ENCODE measurements at places on chromosomes 4 and X.
A peak's percentile ranks its signal among the peaks of the same experiment; 100 is the strongest.

DNA sequence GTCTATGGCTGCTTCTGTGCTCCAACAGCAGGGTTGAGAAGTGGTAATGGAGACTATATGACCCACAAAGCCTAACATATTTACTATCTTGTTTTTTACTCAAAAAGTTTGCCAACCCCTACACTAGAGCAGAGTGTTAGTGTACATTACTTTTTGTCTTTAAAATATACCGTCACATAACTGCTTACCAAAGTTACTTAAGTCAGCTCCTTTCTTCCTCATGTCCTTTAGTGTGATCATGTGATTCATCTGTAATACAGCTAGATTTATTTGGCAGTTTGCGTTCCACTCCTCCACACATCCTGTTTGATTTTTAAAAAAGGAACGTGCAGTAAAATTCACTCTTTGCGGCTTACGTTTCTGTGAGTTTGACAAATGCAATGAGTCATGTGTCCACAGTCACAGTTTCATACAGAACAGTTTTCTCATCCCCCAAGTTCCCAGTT, 162.4 kb upstream of the GPRIN3 start:
- DNase-seq = peak; percentile 62

GRCh38 chrX:150085881-150086280, 147.6 kb upstream of the EOLA2 start:
- DNase-seq = no peak

GRCh38 chr4:4758681-4759080, 100.8 kb upstream of the MSX1 start:
- DNase-seq = no peak

DNA sequence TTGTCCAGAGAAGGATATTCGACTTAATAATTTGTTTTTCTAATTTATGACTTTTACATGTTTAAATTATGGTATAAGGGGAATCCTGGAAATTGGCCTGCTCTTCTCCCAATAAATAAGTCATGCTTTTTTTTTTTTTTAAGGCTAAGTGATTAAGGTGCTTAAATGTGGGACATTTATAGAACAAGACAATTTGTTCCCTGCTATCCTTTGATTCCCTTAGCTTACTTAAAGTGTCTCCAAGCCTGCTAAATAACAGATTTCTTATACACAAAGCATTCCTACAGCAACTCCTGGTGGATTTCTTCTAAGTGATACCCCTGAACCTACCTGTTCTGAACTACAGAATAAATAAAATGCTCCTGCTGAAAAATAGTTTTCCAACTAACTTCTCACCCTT, 233.0 kb upstream of the UGT8 start:
- DNase-seq = no peak

- DNase-seq = no peak
Observed at GRCh38 chrX:133249266-133250058, 31.3 kb upstream of the TFDP3 start.

DNA sequence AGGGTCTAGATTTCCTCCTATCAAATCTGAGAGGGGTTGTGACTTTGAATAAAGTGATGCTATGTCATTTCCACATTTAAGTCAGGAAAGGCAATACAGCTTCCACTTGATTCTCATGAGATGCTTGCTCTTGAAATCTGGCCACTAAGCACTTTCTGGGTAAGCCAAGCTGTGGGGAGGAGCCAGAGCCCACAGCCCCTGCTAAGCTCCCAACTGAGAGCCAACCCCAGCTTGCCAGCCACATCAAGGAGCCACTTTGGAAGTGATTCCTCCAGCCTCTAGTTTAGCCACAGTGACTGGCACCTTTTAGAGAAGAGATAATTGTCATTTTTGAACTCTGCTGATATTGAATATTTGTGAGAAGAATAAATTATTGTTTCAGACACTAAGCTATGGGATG, 1441.5 kb upstream of the IGFBP7 start:
- DNase-seq = no peak

DNA sequence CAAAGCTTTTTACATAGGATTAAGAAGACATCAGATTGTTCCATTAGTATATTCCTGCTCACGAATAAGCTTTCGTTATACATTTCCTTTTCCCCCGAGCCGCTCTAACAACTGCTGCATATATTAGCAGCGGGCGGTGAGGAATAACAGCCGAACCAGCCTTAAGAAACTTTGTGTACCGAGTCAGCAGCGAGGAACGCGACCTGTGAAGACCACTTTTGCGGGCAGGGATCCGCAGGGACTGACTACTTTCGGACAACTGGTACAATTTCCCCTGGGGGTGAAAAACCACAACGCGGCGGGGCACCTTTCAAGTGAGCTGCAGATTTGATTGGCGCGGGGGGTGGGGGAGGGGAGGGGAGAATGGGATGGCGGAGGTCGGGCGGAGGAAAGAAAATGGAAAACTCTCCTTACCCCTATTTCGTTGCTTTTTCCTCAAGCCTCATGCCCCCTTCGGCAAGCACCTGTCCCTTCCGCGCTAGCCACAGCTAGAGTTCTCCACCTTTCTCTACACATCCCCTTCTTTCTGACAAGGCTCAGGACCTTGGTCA, 5.9 kb upstream of the PITX2 start:
- DNase-seq = no peak

DNA sequence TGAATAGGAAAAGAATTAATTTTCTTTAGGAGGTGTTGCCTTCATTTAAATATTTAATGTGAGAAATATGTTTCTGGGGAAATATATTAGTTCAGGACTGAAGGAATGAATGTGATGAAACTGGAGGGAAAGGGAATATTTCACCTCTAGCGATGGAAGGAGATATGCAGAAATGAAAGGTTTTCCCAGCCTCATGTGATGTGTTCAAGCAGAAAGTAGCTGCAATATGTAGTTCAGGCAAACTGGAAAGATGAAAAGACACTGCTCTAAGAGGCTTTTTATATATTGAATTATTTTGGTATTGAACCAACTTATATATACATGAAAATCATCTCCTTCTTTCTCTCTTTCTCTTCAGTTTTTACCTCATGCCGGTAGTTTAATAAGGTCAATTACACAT, 3.4 kb downstream of the GRID2 start:
- no peak for DNase-seq

GRCh38 chrX:6446582-6446981, 88.3 kb downstream of the VCX3A start:
- no peak for DNase-seq

DNA sequence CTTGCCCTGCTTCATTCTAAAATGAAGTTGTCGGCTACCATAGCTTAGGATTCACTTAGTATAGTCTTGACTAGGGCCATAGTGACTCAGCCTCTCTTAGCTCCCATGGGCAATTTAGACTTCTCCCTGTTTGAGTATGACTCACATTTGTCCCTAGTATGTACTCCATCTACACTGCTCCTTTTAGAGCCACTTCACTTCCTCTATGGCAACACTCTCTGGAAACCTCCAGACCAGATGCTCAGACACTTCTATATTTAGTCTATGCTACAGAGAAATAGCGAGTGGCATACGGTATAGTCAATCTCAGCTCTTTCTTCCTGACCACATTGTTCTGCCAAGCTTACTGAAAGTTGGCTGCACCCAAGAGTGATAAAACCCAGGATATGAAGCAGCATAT, 11.2 kb downstream of the MEPE start:
- no peak for DNase-seq

- DNase-seq = peak; percentile 59
Observed at GRCh38 chr4:127782275-127783025, at the start of gene HSPA4L. Gene HSPA4L (plus strand): TSS chr4:127782322. CDS start chr4:127782551, 229 bp downstream.

- DNase-seq = no peak
Observed at GRCh38 chrX:123206176-123206575, 22.1 kb downstream of the GRIA3 start.

DNA sequence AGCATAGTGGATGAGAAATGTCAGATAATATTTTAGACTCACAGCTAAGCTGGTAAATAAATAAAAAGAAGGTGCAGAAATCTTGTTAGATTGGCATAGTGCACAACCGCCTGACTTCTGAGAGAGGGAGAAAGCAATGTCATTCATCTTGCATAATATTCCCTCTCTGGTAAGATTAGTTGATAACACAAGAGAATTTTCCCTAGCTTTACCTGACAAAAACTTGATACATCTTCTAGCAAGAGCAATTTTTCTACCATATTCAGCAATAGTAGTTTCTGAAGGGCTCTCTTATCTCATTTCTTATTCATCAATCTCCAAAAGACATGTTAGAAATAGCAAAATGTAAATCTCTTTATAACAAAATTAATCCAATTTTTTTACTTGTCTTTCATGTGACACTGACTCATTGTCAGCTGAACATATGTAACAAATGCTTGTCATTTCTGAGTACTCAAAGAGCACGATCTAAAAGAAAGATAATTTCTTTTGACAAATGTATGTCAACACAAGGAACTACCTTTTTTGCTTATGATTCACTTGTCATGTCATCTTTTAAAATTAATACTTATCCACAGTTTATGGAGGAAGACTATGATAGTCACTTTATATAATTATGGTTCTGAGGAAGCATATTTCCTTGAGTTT, 240.0 kb downstream of the ARAP2 start:
- no peak for DNase-seq

- no peak for DNase-seq
Observed at GRCh38 chr4:180727478-180727877, 1515.7 kb upstream of the TENM3 start.

- DNase-seq = no peak
Observed at GRCh38 chr4:9704551-9705332, 76.7 kb upstream of the DRD5 start.

GRCh38 chrX:15680401-15680800, 15.8 kb upstream of the CLTRN start:
- DNase-seq = no peak

- DNase-seq = no peak
Observed at GRCh38 chr4:66489783-66490452, 819.6 kb upstream of the EPHA5 start.

DNA sequence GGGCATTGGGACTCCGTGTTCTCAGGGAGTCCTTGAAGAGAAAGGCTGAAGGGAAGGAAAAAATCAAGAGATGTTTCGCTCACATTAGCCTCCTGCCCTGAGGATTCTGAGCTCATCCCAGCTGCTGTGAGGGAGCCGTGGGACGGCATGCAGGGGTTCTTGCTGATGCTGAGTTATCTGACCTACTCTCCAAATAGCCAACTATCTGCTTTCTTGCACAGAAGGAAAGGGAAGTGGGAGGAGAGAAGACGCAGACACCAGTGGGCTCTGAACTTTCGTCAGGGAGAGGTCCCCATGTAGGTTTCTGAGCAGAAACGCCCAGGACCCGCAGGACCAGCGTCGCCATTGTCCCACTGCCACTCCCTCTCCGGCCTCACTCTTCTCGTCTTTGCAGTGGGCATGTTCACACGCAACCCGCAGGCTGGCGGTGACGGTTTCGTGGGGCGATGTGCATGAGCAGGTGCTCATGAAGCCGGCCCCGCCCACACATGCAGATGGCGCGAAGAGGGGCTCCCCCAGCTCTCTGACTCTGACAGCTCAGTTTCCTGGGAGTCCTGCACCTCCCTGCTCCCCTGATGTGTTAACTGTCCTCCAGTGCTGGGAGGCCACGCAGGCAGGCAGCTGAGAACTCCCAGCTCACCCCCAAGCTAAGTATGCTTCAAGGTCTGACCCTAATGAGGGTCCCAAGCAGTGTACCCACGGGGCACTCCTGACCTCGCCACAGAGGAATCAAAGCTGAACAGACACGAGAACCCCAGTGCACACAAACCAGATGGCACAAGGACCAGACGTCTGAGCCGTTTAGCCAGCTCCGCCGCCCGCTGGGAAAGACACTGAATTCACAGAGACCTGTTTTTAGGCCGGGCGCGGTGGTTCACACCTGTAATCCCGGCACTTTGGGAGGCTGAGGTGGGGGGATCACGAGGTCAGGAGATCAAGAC, 13.6 kb upstream of the ABLIM2 start:
- DNase-seq = no peak

- DNase-seq = no peak
Observed at GRCh38 chr4:182556580-182556979, 313.4 kb downstream of the TENM3 start.

DNA sequence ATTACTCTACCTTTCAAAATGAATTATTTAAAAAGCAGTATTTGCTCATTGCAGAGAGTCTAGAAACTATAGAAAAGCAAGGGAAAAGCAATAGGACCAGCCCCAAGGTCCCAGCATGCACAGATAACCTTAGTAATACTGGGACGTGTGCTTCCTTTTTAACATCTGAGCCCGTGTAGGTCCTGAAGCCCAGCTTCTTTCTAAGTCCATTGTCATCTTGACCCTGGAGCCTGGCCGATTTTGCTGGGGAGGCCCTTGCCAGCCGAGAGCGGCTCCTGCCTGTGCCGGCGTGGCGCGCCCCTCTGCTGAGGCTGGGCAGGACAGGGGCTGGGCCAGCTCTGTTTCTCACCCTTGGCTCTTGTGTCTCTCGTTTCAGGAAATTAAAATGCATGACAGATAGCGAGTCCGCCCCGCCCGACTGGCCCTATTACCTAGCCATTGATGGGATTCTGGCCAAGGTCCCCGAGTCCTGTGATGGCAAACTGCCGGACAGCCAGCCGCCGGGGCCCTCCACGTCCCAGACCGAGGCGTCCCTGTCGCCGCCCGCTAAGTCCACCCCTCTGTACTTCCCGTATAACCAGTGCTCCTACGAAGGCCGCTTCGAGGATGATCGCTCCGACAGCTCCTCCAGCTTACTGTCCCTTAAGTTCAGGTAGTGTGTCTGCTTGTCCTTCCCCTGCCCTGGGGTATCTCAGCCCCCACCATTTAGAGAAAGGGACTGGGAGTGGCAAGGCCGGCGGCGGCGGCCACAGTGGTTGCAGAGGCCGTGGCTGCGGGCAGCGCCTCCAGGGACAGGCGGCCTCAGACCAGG, 4.1 kb downstream of the MSANTD1 start:
- no peak for DNase-seq

DNA sequence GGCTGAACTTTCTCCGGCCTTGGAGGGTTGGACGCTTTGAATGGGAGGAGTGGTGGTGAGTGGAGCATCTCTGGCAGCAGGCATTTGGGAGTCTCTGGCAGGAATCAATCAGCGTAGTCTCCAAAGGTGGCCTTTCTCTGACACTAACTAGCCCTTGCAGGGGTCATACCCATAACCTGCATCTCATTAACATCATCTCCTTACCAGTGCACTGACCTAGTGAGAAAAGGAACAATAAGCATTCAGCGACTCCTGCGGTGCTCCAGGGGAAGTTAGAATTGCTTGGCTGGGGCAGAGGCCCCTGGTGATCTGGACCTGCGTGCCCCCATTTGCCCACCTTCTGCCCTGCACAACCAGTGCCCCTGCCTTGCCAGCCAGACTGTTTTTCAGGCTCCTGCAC, 161.9 kb downstream of the PTTG2 start:
- no peak for DNase-seq

DNA sequence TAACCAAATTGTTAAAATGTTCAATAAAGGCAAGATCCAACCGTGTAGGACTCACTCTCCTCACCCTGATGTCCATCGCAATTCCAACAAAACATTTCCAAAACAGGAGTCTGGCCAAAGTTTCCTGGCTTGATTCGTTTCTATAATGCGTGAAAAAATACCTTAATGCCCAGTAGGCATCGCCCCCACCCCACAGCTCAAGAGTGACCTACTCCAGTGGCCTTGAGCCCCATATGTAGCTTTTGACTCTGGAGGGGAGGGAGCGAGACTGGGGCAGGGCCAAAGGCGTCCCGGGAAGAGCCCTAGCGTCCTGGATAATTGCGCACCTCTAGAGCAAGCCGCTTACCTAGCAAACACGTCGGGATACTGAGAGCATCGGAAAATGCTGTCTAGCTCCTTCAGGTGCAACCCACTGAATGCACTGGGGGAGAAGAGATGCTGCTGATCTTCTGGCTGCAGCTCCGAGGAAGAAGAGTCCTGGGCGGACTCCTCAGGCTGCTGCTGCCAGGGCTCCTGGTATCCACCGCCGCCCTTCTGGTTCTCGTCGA, 55.6 kb upstream of the NKAP start:
- no peak for DNase-seq

- no peak for DNase-seq
Observed at GRCh38 chrX:40260146-40260747, 162.5 kb upstream of the BCOR start.

Measured in T-helper 2 cell treated with Interferon-gamma antibody and Interleukin-4, amounts not matched to agents 5 μg/mL and 100 μg/mL, for 36 hours (primary cell).